Hepatocyte (in vitro differentiated cells): ENCODE measurements at places on chromosomes 7 and 10. TPM values are rescaled to one million over a fixed set of nuclear protein-coding genes. Genes with fewer than 3 reads are reported as not detected.

Gene SLC16A9
- total RNA-seq = 3.8 and 4.7 TPM in 2 replicates

Gene ZNF518A
- total RNA-seq = 23.5 and 26.0 TPM in 2 replicates

Gene SPDYE11
- total RNA-seq = 0.07 TPM in 1 of 2 replicates, not detected in the other

Gene DAGLB
- total RNA-seq = 17.5 and 21.8 TPM in 2 replicates

Gene MKI67
- 9.1 and 13.1 TPM in 2 replicates for total RNA-seq

Gene OR6V1
- not detected in 2 replicates for total RNA-seq

Gene BAG3
- total RNA-seq = 13.9 and 18.2 TPM in 2 replicates

Gene IL2RA
- not detected in 2 replicates for total RNA-seq

Gene GNB2
- 99.6 and 111 TPM in 2 replicates for total RNA-seq

Gene ATG9B
- total RNA-seq = 0.64 and 0.80 TPM in 2 replicates

Gene ZNF467
- total RNA-seq = 5.9 and 7.8 TPM in 2 replicates

Gene MARVELD1
- 25.4 and 29.5 TPM in 2 replicates for total RNA-seq

Gene NPC1L1
- 14.8 and 20.6 TPM in 2 replicates for total RNA-seq

Gene MALRD1
- total RNA-seq = 52.6 and 65.4 TPM in 2 replicates

Gene OR2A5
- total RNA-seq = 0.44 and 0.77 TPM in 2 replicates

Gene CACNA2D1
- total RNA-seq = 9.0 and 18.9 TPM in 2 replicates

Gene CUBN
- 9.4 and 10.6 TPM in 2 replicates for total RNA-seq

Gene CLDN4
- total RNA-seq = 532 and 570 TPM in 2 replicates

Gene TLX1
- 0.24 TPM in 1 of 2 replicates, not detected in the other for total RNA-seq

Gene CCM2
- 31.6 and 32.2 TPM in 2 replicates for total RNA-seq

Gene NKX1-2
- 2.0 and 5.2 TPM in 2 replicates for total RNA-seq

Gene NUPR2
- not detected in 2 replicates for total RNA-seq

Gene ANKRD22
- 2.1 and 4.2 TPM in 2 replicates for total RNA-seq

Gene TSPAN12
- total RNA-seq = 26.0 and 33.8 TPM in 2 replicates

Gene NXPH1
- total RNA-seq = 0.28 TPM in 1 of 2 replicates, not detected in the other

Gene SSC4D
- total RNA-seq = 6.9 and 9.7 TPM in 2 replicates

Gene CALML5
- not detected in 2 replicates for total RNA-seq

Gene PON3
- not detected in 2 replicates for total RNA-seq
